ENCODE measurements at places on chromosomes 5 and 9.
A peak's percentile ranks its signal among the peaks of the same experiment; 100 is the strongest.

GRCh38 chr9:114696814-114697544 is 15.0 kb upstream of the TEX48 start:
- DNase-seq: no peak

GRCh38 chr9:134855231-134855899 is 25.2 kb upstream of the FCN2 start:
- DNase-seq: no peak

DNA sequence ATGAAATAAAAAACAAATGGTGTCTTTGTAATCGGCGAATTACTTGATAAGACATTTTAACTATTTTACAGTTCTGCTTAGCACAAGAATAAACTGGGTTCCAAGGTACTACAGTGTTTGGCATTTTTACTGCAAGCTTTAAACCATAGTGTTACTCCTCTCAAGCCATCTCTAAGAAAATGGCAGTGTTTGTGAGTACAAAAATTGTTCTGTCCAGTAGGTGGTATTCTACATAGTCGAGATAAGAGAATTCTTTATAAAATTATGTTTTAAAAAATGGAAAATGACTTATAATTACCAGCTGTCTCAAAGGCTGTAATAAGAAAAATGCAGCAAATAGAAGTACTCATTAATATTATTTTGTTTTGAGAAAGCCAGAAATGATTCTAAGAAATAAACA is 3.2 kb downstream of the SMIM15 start:
- DNase-seq: no peak

DNA sequence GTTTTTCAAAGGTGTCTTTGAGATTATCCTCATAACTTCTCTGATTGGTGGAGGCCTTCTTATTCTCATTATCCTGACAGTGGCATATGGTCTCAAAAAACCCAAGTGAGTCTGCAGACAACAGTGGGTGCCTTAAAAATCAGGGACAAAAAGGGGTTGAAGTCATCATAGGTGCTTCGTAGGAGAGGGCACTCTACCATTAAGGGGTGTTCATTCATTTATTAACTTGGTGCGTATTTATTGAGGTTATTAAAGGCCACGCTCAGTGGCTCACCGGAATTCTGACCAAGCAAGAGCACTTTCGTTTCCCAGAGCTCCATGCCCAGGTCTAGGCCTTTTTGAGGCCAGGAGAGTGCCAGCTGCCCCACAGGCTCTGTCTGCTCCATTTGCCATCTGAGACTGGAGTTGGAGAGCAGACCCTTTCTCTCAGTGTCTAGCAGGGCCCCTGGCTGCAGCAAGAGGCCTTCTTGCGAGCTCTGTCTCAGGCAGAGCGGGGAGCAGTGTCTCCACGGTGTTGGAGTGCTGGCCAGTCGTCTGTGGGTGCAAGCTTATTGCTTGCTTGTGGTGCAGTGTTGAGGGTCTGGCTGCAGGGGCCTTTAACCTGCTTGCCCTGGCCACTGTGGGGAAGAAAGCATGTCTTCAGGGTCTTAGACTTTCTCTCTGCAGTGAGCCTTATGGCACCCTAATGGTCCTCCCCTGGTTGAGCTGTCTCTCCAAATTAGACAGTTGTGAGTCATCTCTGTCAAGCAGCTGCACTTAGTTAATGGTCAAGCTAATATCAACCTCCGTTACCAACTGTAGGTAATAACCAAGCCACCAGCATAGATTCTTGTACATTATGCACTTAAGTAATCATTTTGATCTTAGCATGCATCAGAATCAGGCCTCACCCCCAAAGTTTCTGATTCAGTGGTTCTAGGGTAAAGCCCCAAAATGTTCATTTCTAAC is 62.6 kb downstream of the IL31RA start:
- DNase-seq: no peak

DNA sequence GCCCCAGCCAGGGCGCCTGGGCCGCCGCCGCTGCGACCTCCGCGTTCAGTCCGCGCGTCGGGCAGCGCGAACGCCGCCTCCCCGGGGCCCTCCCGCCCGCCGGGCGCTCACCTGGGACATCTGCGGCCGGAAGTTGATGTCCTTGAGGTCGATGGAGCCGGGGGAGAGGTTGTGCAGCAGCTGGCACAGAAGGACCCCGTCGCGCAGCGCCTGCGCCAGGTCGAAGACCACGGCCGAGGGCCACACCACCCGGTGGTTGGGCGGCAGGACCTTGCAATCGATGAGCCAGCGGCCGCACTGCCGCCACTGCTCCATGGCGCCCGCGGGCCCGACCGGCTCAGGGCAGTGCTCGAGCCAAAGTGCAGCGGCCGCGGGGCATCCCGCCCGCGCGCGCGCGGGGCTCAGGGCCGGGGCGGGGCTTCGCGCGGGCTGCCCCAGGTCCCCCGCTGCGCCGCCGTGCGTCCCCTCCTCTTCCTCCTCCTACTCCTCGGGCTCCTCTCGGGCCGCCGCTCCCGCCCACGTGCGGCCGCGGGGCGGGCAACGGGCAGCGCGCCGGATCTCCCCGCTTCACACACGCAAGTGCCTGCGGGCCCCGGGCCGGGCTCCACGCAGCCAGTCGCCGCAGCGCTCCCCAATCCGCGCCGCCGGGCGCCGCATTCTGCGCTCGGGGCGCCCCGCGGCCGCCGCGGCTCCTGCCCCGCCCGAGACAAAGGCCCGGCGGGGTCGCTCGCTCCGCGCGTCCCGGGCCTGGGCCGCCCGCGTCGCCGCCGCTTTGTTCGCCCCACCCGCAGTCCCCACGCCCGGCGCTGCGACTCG is at the start of gene VAV2:
VAV2 (minus strand) TSS at position 361 of the 816 bp plus-strand sequence; CDS start at position 315, 46 bp downstream.
- DNase-seq: peak; percentile 85

DNA sequence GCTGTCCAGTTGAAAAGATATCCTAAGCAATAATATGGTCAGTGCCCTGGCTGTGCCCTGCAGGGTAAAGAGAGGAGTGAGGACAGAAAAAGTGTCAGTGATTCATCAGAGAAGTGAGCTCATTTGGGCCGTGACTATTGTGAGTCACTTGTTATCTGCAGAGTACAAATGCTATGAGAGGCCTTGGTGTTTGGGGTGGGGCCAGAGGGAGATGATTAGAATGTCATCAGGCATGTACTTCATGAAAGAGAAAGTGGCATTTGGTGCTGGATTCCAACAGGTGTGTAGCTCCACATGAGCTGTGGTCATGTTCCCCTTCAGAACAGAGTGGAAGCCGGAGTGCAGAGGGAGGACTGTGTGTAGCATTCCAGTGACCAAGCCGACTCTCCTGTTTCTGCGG is 174.1 kb downstream of the KDM4C start:
- peak; percentile 76 for DNase-seq

- no peak for DNase-seq
These were observed 2.5 kb downstream of the FLT4 start for GRCh38 chr5:180646963-180647305.

DNA sequence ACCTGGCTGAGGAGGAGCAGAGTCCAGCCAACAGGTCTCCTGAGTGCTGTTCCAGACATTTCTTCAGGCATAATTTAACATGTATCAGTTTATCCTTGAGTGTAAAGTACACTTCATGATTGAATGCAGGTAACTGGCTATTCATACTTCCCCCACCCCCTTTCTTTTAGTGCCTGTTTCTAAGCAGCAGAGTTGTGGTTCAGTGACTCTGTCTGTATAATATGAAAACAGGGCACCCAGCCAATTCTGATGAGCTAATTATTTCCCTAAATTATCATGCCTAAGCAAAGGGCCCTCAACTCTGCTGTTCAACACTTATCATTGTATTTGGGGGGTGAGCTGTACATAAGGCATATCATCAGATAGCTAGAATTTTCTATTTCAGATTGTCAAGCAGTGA is 51.9 kb upstream of the ZSWIM6 start:
- peak; percentile 62 for DNase-seq

GRCh38 chr9:72524820-72525540 is 3.6 kb downstream of the TMC1 start:
- DNase-seq: no peak

DNA sequence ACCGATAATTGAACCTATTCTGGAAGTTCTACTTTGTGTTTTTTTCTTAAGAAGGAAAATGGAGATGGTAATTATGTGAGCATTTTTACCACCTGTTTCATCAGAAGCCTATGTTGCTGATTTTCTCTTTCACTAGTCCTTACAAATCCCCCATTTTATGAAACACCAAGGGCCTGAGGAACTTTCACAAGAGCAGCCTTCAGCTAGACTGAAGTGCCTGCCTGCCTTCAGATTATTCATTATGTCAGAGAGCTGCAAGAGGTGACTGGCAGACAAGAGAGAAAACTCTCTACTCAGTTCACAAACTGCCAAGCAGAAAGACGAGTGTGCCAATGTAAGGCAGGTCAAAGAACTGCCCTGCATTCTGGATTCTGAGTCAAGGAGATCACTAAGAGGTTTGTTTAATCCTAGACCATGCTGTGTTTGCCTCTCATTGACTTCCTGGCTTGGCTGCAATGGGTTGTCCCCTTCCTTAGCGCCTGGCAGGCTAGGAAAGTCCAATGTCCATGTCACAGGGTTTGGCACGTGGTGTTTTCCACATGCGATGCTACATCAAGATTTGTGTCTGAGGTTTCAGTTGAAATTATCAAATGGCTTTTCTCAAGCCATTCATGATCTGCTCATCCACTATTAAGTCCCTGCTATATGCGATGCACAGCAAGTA is 143.3 kb downstream of the CDC42SE2 start:
- DNase-seq: no peak

- DNase-seq: no peak
These were observed 82.1 kb downstream of the DPYSL3 start for GRCh38 chr5:147427521-147428401.

DNA sequence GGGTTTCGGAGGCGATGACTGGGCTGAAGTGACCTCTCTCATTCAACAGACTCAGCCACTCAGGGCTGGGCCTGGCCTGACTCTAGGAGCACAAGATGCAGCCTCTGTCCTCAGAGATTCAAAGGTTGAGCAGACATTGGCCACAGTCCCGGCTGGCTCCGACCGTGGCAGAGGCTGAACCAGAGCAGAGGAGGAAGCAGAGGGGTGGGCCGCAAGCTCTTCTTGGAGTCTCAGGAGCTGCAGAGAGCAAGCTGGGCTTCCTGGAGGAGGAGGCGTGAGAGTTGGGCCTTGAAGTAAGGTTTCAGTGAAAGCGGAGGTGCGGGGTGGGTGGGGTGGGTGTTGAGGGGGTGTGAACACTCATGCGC is 37.6 kb downstream of the ALG2 start:
- DNase-seq: no peak

DNA sequence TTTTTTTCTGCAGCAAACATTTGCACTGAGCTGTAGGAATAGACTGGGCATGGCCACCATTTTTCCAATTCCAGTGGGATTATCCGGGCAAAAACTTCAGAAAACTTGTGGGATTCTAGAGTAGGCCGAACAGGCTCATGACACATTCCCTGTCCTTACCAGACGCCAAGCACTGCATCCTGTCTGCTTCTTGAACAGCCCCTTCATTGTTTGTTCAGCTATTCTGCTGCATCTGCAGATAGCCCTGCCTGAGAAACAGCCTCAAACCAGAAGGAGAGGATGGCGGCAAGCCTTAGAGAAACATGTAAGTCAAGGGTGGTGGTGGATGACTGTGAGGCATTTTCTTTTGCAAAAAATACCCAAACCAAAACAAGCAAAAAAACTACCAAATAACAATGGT is 111.8 kb upstream of the NTRK2 start:
- DNase-seq: no peak

GRCh38 chr9:93141771-93142483 is 7.9 kb upstream of the NINJ1 start:
- DNase-seq: no peak

GRCh38 chr5:116772806-116773205 is 198.2 kb upstream of the SEMA6A start:
- no peak for DNase-seq

DNA sequence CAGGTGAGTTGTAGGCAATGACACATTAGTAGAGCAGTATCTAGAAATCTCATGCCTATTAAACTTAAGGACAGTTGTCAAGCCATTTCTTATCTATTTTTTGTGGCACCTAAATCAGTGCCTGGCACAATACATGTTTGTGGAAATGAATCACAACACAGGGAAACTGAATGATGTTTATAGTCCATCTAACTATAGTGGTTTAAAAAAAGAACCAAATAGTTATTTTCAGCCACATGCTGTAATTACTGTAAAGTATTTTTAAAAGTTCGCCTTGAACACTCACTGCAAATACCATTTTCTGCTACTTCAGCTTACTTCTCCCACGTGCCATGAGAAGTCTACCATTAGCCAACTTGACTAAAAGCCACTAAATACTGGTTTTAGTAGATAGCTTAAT is 21.9 kb downstream of the FNBP1 start:
- DNase-seq: no peak

GRCh38 chr9:93520523-93520922 is 55.9 kb upstream of the PHF2 start:
- no peak for DNase-seq

- no peak for DNase-seq
These were observed 1.3 kb downstream of the SPATA31E1 start for GRCh38 chr9:87883990-87884389.

DNA sequence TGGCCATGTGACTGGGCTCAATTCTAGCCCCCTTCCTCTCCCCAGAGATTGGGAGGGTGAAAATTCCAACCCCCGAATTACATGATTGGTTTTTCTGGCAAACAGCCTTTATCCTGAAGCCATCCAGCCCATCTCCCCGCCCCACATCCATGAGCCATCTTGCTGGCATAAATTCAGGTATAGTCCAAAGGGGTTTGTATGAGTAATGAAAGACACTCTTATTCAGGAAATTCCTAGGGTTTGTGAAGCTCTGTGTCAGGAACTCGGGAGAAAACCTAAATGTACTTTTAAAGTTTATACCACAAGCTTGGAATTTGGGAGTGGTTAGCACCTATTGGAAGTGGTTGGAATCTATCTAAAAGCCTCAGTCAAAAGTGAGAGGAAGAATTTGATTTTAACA is 80.6 kb upstream of the SIMC1 start:
- no peak for DNase-seq

- no peak for DNase-seq
These were observed 66.4 kb upstream of the PLPP1 start for GRCh38 chr5:55601204-55601618.

GRCh38 chr5:140868721-140869554 is at the start of gene PCDHA11:
TSS of gene PCDHA11 (plus strand) at chr5:140868957. CDS start at chr5:140869104, 147 bp downstream.
- DNase-seq: no peak

DNA sequence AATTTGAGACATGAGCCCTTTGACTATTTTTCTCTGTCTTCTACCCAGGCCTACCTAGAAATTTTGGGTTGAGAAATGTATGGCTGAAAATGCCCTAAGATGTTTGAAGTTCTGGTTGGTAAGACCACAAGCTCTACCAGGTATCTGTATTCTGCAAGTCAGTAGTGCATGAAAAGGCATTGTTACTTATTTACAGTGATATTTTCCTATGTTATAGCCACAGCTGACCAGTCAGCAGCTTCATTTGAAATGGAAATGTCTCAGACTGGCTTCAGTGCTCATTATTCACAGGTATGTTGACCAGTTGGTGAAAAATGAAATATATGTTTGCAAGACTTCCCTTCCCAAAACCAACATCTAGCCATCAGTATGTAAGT is 91.9 kb upstream of the ITGA2 start:
- no peak for DNase-seq

- DNase-seq: no peak
These were observed 54.0 kb downstream of the NSUN2 start for GRCh38 chr5:6578676-6579343.

Measured in Peyer's patch (tissue), 4 donors.